Anterior cingulate cortex (tissue), 58 donors: ENCODE measurements at places on chromosomes 7 and 10.

DNA sequence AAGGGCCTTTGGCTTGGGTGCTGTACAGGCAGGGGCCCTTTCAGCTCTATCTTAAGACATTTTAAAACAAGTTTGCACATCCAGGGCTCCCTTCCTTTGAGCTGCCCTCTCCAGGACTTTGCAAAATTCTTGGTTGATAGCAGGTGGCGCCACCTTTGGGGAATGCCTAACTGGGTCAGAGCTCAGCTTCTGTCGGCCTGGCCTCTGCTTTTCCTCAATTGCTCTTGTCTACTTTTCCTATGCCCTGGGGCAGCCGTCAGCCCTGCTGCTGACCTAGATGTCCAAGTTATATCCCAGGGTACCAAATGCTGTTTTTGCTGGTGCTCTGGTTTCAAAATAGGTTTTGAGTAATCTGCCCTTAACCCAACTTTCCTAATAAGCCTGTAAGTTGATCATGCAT is 65.8 kb downstream of the APBB1IP start:
- no peak for DNase-seq

DNA sequence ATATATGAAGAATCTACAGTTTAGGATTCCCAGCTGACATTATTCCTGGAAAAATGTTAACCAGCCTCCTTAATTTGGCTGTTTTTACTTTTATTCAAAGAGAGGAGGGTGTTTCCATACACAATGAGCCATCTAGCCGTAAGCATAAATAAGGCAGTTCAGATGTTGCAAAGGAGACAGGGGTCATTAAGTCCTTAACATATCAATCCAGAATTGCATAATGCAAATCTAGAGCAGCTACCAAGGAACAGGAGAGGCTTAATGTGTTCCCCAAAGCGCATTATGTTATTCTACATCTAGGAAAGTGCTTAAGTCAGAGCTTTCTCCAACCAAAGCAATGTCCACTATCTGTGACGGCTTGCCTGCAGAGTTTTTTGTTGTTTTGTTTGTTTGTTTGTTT is 32.4 kb upstream of the TCF7L2 start:
- no peak for DNase-seq

GRCh38 chr7:138992052-138992531 is 10.9 kb upstream of the KIAA1549 start:
- no peak for DNase-seq

DNA sequence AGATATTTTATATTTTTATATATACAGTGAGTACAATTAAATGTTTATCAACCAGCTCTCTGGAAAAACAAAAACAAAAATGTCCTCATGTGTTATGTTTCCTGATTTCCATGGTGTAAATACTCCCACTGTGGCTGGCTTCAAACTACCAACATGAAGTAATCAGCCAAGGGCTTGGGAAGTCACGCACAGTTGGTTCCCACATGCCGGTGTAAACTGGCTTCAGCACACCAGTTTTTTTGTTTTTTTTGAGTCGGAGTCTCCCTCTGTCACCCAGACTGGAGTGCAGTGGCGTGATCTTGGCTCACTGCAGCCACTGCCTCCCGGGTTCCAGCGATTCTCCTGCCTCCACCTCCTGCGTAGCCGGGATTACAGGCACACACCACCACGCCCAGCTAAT is 11.8 kb downstream of the OSBPL3 start:
- DNase-seq, result no peak

DNA sequence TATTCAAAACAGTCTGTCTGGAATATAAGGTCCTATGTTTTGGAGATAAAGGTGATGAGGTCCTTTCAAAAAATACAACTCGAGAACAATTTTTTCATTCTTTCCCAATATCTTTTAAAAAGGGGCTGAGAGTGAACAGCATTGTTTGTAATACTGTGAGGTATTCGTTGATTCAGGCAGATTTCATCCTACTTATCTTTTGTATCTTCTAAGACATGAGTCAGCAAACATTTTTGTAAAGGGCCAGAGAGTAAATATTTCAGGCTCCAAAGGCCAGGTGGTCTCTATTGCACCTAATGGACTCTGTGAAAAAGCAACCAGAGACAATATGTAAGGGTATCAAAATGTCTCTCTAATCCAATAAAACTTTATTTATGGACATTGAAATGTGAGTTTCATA is 8.1 kb upstream of the ANK3 start:
- no peak for DNase-seq

DNA sequence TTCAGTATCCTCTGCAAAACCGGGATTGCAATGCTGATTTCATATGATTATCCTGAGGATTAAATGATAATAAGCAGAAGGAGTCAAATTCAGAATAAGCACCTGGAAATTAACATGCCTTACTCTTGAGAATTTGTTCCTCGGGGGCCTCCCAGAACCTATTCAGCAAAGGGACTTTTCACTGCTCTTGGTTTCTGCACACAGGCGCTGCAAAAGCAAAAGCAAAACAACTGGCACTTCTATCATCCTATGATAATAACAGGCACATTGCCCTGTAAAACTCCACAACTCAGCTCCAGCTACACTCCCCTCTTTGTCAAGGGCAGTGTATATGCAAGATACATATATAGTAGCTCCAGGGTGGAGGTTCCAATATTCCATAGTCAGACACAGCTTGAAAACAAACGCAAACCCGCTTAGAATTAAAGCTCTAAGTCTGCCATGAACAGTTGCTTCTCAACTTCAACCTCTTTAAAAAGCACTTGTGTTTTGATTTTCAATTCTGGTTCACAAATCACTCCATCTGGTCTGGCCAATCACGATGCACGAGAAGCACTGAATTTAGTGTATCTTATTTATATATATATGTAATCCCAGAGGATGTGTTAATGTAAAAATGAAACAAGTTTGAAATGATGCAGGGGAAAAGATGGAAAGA is 119.9 kb upstream of the PTER start:
- no peak for DNase-seq

DNA sequence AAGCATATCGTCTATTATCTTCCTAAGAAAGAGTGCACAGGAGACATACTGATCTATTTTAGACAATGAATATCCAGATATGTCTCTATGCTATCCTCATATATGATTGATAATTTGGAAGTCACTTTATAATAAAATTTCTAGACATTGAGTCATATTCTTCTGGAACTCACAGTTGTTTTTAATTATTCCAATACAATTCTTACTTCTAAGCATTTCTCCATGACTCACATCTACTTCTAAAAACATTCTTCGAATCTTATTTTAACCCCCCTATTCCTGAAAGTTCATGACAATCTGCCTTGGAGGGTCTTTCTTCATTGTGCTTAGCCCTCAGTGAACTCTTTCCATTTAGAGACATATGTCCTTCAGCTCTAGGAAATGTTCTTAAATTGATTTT is 368.1 kb downstream of the MDFIC start:
- DNase-seq, result no peak

DNA sequence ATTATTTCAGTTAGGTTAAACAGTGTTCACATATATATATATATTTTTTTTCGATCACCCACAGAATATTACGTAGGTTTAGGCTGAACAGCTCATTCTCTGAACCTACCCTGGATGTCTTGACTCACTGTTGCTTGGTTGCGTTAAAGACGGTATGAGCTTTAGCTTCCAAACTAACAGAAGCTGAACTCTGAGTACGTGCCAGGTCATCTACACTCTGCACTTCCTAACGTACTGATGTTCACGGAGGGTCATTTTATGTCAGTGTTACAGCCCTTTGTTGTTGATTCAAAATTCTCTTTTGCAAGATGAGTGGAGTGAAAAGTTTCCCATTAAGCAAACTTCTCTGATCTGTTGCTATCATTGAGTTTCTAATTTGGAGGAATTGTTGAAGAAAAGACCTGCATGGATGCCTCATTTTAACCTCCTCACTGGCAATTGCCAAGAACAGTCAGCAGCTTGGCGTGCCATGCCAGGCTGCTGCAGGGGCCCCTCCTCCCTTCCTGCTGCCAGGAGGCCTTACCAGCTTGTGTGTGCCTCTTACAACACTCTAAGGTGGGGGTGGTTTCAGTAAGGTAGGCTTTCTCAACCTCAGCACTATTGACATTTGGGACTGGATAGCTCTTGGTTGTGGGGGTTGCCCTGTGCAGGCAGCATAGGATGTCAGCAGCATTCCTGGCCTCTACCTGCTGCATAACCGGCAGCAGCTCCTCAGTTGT is 44.3 kb downstream of the INSYN2A start:
- no peak for DNase-seq

DNA sequence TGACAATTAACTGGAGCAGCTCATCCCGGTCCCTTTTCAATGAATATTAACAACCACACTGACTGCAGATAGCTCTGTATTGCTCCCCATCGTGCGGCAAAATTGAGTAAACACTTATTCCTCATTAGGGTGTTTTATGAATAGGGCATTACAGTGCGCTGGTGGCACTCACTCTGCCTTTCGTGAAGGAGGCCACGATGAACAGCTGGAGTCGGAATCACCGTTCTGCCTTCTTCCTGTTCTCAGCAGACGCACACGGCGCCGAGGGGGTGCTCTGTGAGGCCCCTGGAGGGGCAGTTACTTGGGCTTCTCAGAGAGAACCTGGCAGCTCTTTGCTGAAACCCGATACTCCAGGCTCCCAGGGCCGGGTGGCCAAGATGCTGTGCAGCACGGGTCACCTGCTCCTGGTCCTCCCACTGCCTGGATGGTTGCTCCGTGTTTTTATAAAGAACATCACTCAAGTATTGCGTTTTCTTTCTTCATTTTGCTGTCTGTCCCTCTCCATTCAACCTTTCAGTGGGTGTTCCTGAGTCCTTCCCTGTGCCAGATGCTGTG is 241.9 kb downstream of the GLRX3 start:
- DNase-seq, result no peak

DNA sequence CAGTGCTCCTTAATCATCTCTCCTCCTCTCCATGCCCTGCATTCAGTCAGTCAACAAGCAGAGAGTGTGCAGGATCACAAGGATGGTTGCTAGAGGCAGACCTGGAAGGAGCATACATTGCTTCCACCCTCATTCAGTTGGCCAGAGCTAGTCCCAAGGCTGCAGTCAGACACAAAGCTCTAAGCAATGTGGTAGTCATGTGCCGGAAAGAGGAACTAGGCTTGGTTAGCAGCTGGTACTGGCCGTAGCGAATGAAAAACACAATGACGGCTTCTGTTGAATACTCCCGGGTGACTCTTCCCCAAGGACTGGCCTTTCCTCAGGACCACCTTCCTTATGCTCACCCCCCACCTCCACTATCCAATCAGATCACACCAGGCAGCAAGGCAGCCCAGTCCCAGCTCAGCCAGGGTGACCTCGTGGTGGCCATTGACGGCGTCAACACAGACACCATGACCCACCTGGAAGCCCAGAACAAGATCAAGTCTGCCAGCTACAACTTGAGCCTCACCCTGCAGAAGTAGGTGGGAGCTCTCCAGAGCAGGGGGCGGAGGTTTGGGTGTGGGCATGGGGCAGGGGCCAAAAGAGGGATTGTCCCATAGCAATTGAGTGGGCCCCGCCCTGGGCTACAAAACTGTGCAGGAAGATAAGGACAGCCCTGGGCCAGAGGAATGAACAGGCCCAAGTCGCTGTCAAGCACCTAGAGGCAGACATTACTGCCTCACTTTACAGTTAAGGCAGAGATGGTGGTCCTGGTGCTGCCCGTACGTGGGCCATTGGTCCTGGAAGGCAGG is 10.9 kb downstream of the LDB3 start:
- DNase-seq, result peak; percentile 42

- no peak for DNase-seq
Observed at GRCh38 chr10:119444866-119445265, 97.7 kb downstream of the RGS10 start.

- no peak for DNase-seq
Observed at GRCh38 chr10:3995302-3996210, 210.5 kb upstream of the KLF6 start.

GRCh38 chr10:44386546-44387052 is 1.7 kb upstream of the CXCL12 start:
- no peak for DNase-seq

DNA sequence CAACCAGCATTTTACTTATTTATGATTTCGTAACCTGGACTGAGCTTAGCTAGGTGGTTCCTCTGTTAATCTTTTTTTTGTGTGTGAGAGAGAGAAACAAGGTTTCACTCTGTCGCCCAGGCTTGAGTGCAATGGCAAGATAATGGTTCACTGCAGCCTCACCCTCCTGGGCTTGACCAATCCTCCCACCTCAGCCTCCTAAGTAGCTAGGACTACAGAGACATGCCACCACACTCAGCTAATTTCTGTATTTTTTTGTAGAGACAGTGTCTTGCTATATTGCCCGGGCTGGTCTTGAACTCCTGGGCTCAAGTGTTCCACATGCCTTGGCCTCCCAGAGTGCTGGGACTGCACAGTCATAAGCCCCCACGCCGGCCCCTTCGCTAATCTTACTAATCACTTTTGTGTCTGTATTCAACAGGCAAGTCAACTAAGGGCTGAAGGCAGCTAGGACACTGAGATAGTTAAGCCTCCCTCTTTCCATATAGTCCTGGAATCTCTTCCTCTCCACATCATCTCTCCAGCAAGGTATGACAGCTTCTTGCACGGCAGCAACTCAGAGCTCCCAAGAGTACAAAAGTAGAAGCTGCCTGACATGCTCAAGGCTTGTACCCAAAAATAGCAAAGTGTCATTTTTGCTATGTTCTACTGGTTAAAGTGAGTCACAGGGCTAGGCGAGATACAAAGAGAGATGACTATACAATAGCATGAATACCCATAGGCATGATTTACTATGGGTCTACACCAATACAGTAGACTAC is 11.3 kb downstream of the KMT2C start:
- DNase-seq, result no peak

GRCh38 chr7:88302486-88302885 is 4.2 kb downstream of the STEAP4 start:
- no peak for DNase-seq

DNA sequence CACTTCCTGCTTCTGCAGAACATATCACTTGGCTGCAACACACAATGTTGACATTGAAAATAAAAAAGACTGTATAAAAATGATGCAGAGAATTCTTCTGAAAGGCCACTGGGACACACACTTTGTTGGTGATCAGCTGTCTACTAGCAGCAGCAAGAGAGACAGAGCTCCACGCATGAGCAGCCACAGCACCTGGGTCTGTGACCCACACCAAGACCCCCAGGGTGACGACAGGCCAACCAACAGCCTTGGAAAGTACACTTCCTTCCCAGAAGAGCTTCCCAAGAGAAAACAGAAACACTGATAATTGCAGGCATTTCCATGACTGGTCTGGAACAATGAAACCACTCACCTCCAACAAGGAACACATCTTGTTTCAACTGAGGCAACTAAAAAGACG is 239.0 kb downstream of the DIP2C start:
- no peak for DNase-seq

DNA sequence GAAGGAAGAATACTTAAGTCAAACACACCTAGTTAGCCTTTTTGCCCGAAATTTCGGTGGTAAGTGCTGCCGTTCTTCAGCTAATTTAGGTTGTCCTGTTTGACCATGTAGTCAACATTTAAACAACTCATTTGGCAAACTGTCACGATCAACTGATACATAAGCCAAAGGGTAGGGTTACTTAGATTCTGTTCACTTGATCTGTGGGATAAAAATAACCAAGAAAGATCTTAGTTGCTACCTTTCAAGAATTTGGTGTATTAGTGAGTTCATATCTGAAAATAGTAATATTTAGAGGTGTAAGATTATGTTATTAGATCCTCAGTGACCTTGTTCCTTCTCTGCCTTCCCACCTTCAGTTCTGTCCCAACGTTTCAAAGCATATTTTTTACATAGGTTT is 2.0 kb downstream of the TNKS2 start:
- DNase-seq, result no peak
